ENCODE measurements at places on chromosomes 5 and 9.

- DNase-seq, result peak; percentile 22
These were observed at the start of gene GCNT4 for GRCh38 chr5:75052192-75053053. Gene GCNT4 (minus strand): TSS chr5:75052558. CDS start chr5:75030037, 22,521 bp downstream.

- no peak for DNase-seq
These were observed 26.2 kb downstream of the TYRP1 start for GRCh38 chr9:12719431-12719830.

GRCh38 chr5:141343242-141343952 lies at the start of gene PCDHGA3:
Gene PCDHGA3 (plus strand): TSS chr5:141343829. CDS start chr5:141344034, 205 bp downstream.
- DNase-seq, result no peak

- no peak for DNase-seq
These were observed 230.7 kb downstream of the ASTN2 start for GRCh38 chr9:117184173-117184572.

DNA sequence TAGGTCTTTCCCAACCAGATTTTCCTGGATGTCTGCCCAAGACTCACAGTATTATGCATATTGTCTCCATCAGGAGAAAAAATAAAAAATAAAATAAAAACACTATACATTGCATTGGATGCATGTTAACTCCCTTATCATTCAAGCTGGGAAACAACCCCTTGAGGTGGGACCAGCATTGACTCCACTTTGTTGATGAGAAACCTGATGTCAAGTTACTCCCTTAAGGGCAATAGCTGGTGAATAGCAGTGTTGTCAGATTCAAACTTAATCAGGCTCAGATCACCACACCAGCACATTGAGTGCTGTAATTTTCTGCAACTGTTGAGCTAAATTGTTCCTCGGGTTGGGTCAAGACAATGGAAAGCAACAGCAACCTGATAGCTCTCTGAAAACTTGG lies 264.0 kb upstream of the TRIM32 start:
- no peak for DNase-seq

- DNase-seq, result no peak
These were observed 66.3 kb downstream of the MAT2B start for GRCh38 chr5:163571744-163572143.

- DNase-seq, result no peak
These were observed 173.4 kb downstream of the NR3C1 start for GRCh38 chr5:143229896-143230675.

DNA sequence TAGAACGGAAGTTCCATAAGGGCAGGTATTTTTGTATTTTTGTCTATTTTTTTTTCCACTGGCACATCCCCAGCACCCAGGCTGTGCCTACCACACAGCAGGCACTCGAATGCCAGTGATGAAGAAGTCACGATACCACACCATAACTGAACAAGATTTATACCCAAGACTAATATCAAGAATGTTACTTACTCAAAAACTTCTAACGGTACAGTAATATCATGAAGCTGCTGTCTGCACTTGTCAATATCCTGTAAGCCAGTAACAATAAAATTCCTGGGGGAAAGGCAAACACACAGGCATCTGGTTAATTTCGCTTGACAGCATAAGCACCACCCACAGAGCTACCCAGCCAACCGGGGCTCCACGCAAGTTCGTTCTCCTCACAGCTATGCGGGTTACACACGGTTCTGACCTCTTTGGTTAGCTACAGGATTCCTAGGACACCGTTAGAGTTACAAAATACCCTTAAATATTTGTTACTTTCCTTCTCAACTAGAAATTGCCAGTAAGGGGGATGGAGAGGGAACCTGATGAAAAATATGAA lies 1.3 kb downstream of the MED10 start:
- DNase-seq, result no peak

DNA sequence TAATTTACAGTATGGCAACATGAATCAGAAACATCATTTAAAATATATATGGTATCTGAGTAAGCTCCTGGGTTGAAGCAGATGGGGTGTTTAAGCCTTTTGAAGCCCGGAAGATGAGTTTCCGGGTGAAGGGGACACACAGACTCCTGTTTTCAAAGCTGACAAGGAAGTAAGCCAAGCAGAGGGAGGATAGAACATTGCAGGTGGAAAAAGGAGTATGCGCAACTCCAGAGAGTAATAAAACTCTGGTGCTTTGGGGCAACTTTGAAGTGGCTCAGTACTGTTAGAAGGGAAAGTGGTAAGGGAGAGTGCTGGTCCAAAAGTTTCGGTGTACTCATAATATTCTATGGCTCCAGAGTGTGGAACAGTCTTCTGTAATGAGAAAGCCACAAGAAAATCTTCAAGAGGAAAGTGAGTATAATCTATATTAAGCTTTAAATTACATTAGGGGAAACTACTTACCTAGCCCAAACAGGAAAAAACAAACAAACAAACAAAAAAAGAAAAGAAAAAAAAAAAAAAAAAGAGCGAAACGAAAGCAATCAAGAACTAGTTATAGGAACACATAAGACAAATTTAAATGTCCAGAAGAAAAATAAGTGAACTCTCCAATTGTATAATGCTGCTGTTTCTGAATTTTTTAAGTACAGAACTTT lies 2.3 kb upstream of the ST8SIA4 start:
- no peak for DNase-seq

DNA sequence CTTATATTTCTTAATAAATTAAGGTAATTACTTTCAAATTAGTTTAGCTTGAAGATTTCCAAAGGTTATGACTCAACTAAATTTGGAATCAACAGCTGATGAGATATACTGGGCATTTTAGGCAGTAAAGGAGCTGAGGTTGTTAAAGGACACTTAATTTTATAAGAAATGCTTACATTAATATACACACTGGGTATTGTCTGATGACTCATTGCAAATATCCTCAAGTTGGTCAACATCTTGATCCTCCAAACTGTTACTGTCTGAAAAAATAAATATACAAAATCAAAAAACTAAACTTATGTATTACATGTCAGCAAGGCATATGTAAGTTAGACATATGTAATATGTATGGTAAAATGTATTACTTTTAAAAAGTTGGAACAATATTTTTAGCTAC lies 3.4 kb downstream of the GFM2 start:
- no peak for DNase-seq

GRCh38 chr5:108379722-108380530 lies 2.0 kb downstream of the FBXL17 start:
- no peak for DNase-seq

DNA sequence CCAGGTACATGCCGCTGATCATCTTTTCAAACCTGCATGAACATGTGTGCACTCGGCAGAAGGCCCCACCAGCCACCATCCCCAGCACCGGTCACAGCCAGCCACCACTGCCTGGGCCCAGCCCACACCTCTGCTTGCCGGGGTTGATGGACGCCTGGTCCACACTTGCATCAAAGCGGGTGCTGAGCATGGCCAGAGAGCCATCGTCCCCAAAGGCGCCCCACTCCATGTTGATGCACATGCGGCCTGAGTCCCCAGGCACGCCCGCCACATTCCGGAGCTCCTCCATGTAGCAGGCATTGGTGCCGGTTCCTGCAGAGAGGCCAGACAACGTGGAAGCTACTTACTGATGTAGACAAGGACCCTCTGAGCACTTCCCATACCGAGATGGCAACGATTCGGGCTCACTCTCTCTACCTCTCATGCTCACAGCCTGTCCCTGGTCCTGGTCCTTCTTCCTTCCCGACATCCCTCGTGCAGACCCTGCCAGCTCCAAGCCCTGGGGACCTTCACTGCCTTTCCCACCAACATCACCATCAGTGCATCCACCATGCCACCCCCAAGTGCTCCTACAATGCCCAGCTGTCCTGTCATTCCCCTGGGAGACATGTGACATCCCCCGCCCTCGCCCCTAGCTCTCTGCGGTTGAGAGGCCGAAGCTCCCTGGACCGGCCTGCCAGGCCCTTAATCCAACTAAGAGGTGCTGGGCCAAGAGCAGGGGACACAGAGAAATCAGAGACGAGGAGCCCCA lies 17.2 kb downstream of the HK3 start:
- no peak for DNase-seq

DNA sequence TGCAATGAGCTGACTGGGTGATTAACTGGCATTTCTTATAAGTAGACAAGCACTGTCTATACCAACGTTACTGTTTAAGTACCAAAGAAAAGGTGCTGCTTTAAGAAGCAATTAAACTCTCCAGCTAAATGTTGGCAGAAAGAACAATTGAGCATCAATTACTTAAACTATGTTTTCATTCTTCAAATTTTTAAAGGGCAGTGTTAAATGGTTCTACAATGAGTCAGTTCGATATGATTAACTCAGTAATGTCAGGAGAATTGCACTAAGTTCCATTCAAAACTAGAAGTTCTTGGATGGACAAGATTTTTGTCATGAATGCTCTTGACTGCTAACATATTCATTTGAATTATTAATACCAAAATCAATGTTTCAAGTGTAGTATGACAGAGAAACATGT lies 593.7 kb downstream of the DNAH5 start:
- DNase-seq, result no peak

DNA sequence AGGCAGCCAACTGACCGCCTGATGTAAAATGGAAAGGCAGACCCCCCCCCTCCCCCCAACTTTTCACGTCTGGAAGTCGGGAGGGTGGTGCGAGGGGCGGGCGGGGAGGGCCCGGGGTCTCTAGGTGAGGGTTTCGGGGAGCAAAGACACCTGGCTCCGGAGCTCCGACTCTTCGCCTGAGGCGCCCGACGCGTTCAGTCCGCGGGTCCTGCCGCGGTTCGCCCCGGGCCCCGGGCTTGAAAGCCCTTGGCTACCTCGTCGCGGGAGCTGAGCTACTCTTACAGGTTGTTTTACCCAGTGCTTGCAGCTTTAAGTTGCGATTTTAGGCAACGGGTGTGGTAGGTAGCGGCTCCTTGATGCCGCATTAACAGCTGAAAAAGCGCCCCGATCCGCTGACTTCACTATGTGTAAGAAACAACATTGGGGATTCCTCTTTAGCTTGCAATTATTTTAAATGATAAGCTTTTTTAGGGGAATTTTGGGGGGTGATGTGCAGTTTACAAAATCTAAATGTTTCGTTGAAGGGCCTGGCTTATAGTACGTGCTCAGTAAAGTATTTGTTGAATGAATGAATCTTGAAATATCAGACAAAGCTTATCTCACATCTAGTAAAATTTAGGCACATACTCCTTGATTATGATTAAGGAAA lies 722 bp downstream of the CDC42SE2 start:
- DNase-seq, result peak; percentile 18

DNA sequence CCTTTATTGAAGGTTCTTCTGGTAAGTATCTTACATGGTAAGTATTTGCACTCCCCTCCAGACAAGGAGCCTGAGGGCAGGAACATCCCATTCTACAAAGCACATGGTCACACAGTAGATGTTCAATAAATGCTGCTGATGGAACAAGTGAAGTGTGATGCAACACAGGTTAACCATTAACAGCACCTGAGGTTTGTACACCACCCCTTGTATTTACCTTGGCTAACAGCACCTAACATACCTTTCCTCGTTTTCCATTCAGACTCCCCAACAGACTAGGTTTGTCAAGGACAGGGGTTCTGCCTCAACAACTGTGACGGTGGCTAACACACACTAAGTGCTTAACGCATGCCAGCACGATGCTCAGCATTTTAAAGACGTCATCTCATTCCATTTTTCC lies 213.6 kb downstream of the MAPKAP1 start:
- DNase-seq, result no peak

DNA sequence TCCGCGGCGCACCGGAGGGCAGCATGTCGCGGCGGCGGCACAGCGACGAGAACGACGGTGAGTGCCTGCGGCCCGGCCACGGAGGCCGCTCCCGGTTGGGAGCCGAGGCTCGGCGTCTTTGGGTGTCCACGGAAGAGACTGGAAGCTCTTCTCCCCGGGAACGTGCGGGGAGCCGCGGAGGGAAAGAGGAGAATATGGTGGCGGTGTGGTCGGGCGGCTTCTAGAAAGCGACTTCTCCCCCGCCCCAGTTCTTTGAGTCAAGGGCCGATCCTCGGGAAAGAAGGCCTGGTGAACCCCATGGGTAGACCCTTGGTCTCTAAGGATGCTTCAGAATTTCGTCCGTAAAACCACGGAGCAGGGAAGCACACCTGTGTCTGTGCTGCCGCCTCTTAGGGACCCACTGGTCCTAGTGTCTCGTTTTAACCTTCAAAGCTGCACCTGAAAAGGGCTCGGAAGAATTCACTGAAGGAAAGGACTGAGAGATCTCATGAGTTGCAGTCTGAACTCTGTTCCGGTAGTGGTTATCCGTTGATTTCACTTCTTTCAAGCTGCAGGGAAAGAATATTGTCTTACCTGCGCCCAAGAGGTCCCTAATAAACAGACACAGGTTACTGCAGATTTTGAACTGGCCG lies 354 bp downstream of the NCBP1 start:
- DNase-seq, result no peak

- no peak for DNase-seq
These were observed 114.5 kb upstream of the LPAR1 start for GRCh38 chr9:111152614-111153406.

DNA sequence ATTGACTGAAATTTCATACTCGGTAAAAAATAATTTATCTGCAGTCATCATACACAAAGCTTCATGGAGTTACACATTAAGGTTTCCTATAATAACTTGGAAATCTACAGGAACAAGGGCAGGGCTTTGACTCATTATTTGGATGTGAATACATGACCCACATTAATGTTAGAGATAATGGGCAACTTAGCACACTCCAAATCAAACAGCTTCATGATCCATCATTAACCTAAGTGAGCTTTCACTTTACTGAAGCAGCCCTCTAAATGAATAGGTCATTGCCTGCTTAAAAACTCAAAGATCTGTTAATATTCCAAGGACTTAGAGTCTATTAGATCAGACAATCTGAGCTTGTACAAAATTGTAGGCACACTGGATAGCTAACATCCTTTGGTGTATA lies 9.0 kb downstream of the CDH12 start:
- DNase-seq, result no peak

- no peak for DNase-seq
These were observed 26.2 kb upstream of the IRX4 start for GRCh38 chr5:1908931-1909330.

DNA sequence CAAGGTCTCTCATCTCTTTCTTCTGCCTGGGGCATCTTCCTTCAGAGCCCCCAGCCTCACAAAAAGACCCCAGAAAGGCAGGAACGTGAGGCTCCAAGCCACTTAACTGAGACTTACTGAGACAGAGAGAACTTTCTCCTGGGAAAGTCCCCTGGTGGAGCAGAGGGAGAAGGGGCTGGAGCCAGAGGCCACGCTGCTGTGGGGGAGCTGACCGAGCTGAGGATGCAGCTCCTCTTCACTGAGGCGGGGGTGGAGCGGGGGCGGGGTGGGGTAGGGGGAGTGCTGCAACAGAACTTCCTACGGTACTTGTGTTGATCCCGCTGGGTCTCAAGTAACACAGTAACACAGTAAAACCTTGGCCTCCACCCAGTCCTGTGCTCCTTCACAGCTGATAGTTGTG lies 204.0 kb downstream of the FSTL4 start:
- DNase-seq, result no peak

DNA sequence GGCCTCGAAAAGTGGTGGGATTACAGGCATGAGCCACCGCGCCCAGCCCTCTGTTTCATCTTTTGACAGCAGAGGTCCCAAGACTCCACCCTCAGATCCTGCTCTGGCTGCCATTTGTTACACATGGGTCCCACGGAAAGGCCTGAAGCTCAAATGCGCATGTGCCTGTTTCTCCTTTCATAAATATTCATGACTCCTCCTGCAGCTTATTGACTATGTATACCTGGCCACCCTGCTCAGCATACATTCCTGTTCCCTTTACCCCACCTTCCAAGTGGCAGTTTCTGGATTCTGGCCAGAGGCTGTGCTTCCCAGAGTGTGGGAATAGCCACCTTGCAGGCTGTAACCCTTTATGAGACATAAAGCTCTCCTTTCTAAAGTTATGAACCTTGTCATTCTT lies 46.5 kb downstream of the AUH start:
- DNase-seq, result no peak
